Fibroblast of lung (primary cell): ENCODE measurements at places on chromosomes 12 and 14. TPM values are rescaled to one million over a fixed set of nuclear protein-coding genes. Genes with fewer than 3 reads are reported as not detected.
A peak's percentile ranks its signal among the peaks of the same experiment; 100 is the strongest.

CISTR gene
- total RNA-seq, result not detected in 2 replicates

ACTR6 gene
- 13.9 and 16.5 TPM in 2 replicates for total RNA-seq

C12orf54 gene
- total RNA-seq, result not detected in 2 replicates

OVCH1 gene
- 0.51 and 1.2 TPM in 2 replicates for total RNA-seq

CLEC6A gene
- not detected in 2 replicates for total RNA-seq

KRT73 gene
- total RNA-seq, result not detected in 2 replicates

PAPOLA gene
- 103 and 109 TPM in 2 replicates for total RNA-seq

DNA sequence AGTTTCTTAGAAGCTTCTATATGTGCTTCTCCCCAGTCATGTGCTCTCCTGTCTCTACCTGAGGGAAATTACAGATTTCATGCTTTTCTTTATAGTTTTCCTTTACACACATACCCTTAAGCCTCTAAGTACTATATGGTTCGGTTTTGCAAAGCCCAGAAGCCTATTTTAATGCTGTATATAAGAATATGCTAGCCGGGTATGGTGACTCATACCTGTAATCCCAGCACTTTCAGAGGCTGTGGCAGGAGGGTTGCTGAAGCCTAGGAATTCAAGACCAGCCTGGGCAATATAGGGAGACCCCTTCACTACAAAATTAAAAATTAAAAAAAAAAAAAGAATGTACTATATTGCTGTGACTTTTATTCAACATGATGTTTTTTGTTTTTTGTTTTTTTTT, 15.4 kb downstream of the DGLUCY start:
- no peak for DNase-seq

- no peak for DNase-seq
Observed at GRCh38 chr12:69440016-69440415, 30.2 kb upstream of the FRS2 start.

DNA sequence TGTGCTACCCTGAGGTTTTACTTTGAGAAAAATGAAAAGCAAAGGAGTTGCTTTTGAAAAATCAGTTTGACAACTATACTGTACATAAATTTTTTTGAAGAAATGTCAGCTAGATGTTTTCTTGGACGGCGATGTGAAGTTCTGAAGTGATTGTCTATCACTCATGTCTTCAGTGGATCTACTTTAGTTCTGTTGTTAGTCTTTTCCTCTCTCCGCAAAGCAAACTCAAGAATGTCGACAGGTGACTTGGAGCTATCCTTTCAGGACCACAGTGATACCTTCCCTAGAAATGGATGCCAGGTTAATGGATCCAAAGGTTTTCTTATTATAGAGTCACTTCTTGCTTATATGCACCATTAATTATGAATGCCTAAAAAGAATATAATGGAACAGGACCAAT, 1.2 kb downstream of the PTPRO start:
- peak; percentile 3 for DNase-seq

- peak; percentile 41 for DNase-seq
Observed at GRCh38 chr14:92794547-92794941, 439 bp downstream of the GOLGA5 start.

DNA sequence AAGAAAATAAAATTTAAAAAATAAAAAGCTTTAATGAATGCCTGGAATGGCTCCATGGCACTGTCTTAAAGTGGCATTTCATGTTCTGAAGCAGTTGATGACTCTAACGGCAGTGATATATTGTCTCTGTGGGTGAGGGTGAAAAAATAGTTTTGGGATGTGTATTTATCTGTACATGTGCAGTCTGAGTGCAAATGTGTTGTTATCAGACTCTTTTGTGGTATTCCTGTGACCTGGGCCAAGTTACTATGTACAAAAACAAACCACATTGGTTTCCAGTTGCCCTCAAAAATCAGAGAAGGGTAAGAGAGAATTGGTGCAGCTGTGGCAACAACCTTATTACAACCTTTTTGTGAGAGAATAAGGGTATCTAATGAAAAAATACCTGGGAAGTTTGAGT, 81.7 kb upstream of the CCDC91 start:
- peak; percentile 89 for DNase-seq

DNA sequence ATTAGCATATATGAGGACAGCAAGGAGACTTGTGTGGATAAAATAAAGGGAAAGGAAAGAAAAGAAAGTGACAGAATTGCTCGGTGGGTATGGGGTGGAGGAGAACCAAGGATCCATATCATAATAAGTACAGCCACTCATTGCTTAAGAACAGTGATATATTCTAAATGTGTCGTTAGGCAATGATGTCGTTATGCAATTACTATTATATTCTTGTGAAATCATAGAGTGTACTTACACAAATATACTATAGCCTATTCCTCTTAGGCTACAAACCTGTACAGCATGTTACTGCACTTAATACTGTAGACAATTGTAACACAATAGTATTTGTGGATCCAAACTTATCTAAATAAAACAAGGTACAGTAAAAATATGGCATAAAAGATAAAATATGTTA, 271.1 kb downstream of the CCER1 start:
- DNase-seq, result peak; percentile 58

- no peak for DNase-seq
Observed at GRCh38 chr12:93167841-93168492, 209.8 kb upstream of the NUDT4 start.

DNA sequence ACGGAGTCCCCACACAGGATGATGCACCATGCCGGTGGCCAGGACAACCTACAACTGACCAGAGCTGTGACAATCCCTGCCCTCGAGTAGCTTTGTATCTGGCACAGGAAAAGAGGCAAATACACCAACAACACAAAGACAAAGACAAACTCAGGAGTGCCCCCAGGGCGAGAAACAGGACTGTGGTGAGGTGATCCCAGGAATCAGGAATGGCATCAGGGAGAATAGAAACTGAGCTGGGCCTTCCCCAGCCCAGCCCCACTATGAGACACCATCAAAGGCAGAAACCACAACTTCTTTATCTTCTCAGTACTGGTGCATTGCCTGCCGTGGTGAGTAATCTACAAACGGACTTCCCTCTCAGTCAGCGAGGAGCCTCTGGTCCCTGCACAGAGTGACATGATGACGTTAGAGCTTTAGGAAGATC, 157.7 kb downstream of the TTC7B start:
- no peak for DNase-seq

DNA sequence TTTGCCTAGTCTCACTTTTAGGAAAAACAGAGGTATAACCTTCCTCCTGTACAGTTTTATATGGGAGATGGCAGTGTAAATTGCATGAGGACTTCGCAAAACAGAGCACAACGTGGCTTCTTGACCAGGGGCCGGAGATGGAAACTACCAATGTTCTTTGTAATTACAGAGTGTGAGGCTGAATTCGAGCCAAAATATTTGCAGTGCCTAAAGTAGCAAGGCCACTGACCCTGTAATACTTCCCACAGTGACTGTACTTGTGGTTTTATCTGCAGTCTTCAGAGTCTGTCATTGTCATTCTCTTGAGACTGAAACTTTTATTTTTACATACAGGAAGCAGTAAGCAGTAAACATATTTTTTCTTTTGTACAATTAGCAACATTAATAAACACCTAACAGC, 98.9 kb downstream of the RERG start:
- DNase-seq, result no peak

GRCh38 chr14:71103662-71104484, 196.6 kb downstream of the PCNX1 start:
- DNase-seq, result peak; percentile 80

DNA sequence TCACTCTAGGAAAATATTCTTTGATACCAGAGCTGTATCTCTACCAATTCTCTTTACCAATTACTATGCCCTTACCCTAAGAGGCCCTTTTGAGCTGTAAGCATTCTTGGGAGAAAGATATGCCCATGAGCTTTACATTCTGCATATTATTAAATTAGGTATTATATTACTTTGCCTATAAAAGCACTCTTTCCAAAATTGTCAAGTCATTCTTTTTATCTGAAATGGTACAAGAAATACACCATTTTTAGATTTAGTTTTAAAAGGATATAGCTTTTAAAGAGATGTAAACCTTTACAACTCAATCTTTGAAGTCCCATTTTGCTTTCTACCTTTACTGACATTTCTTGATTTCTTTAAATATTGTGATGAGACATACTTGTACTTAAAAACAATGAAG, 343.5 kb downstream of the C12orf50 start:
- DNase-seq, result no peak

GRCh38 chr12:11969437-11970154, 101.1 kb upstream of the BCL2L14 start:
- DNase-seq, result no peak

- DNase-seq, result peak; percentile 42
Observed at GRCh38 chr14:44657696-44658388, 150.8 kb upstream of the FSCB start.

DNA sequence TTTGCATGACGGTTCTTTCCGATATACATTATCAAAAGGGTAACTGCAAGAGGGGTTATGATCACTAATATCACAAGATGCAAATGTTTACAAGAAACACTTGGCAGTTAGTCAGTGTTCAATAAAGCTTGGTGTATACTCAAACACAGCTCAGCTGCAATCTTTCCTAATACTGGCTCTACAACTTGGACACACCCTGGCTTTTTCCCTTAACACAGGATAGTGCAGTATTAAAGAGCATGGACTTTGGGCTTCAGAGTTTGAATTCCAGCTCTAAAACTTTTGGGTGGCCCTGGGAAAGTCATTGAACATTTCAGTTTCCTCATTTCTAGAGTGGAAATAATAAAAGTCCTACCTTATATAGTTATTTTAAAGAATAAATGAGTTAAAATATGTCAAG, 107.0 kb downstream of the HECTD4 start:
- DNase-seq, result no peak

GRCh38 chr14:97921296-97921695, 1124.1 kb downstream of the VRK1 start:
- no peak for DNase-seq

- no peak for DNase-seq
Observed at GRCh38 chr12:92496790-92497189, 206.0 kb upstream of the PLEKHG7 start.

DNA sequence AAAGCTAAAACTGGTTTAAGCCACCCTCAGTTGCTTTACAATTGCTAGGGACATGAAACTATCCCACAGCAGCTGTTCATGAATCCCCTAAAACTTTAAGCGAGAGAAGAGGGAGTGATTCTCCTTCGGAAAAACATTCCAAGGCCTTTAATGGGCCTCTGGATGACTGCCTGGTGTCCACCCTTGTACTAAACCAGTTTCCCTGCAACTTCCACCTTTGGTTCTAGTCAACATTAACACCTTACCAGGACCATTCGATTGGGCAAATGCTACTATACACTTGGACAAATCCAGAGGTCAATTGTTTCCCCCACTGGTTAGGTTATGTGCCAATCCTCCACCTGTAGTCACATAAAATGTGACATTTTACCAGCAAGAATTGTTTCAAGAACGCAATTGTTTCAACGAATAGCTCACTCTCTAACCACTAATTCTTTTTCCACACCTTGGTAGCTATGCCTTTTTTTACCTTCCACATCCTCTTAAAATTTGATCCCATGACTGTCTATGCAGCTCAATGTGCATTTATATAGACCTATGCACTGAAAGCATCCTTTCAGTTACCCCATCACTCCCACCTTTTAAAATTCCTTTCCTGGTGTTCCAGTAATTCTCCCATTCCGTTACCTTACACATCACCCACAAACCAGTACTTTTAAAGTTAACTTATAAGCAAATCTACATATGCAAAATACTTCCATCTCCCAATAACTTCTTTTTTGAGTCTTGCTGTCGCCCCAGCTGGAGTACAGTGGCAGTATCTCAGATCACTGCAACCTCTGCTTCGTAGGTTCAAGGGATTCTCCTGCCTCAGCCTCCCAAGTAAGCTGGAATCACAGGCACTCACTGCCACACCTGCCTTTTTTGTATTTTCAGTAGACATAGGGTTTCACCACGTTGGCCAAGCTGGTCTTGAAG, 3.6 kb downstream of the UBC start:
- peak; percentile 30 for DNase-seq

DNA sequence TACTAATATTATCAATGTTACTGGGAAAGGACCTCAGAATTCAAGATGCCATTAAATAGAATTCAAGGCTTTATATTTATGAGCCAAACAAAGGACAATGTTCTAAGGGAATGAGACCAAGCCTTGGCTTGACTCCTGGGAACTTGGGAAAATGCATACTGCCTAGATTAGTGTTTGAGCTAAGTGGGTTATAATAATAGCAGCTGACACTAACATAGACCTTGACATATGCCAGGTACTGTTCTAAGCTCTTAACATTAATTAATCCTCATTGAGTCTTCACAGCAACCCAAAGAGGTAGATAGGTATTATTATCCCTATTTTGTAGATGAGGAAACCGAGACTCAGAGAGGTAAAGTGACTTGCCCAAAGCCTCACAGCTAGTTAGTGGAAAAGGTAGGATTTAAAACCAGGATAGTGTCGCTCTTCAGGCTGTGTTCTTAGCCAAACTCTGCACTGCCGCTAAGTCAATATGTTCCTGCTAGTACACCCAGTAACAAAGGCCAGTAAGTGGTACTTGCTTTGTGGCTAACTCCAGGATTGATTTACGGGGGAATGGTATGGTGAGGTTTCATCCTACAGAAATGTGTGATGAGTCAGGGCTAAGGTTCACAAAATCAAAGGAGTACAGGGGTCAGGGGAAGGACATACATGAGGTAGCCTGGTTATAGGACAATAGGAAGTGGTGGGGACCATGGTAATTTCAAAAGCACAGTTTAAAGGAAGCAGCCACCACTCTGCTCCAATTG, 35.8 kb upstream of the PRKAB1 start:
- DNase-seq, result peak; percentile 72

GRCh38 chr12:64531665-64532334, 78.5 kb upstream of the RASSF3 start:
- no peak for DNase-seq

DNA sequence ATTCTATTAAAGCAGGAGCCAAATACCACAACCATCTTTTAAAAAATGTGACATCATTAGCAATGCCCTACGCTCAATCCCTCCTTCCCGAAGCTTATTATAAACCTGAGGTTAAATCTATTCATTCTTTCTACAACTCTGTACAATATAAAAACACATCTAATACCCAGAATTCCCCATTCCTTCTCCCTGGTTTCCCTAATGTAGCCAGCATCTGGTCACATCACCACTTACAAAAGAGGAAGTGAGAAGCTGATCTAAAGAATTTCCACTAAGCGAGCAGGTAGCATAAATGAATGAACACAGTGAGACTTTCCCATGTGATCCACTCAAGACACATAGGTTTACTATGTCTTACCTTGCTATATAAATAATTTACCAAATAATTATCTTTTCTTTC, 90.4 kb downstream of the LRP6 start:
- DNase-seq, result no peak

GRCh38 chr14:91245029-91245428, 525 bp upstream of the GPR68 start:
- DNase-seq, result no peak

DNA sequence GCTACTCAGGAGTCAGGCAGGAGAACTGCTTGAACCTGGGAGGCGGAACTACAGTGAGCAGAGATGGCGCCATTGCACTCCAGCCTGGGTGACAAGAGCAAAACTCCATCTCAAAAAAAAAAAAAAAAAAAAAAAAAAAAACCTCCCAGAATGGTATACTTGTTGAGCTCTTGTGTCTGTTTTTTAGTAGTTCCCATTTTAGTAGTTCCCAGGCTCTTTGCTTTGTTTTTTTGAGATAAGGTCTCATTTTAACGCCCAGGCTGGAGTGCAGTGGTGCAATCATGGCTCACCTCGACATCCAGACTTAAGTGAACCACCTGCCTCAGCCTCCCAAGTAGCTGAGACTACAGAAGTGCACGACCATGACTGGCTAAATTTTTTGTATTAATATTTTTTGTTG, 13.4 kb downstream of the ATXN2 start:
- no peak for DNase-seq

GRCh38 chr12:34340534-34341361, 318.5 kb downstream of the ALG10 start:
- DNase-seq, result no peak
